ENCODE measurements at places on chromosomes 13 and 19.

DNA sequence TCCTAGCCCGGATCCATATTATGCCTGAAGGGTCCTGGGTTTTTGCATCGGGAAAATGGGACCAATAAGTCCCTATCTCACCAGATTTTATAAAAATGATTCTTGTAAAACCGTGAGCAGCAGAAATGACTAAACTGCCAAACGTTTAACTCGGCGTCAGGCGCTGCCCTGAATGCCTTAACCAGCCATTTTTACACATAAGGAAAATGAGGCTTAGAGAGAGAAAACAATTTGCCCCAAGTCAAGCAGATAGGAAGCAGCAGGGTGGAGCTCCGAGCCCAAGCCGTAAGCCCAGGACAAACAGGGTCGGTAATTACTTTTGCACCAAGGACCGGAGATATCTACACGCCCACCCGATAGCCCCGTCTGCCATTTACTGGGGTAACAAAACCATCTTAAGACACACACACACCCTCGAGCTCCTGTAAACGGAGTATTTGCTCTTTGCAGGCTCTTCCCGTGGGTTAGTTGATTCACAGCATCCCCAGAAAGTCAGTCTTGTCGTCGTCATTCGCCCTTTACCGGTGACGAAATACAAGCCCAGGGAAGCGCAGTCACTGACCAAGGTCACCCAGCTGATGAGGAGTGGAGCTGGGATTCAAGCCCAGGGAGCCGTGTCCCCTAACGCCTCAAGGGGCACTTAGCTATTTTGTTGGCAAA, 16.0 kb upstream of the MRI1 start:
- DNase-seq: no peak

GRCh38 chr13:98236197-98236596, 59.1 kb upstream of the RNF113B start:
- no peak for DNase-seq

- no peak for DNase-seq
Observed at GRCh38 chr13:20057963-20058362, 99.4 kb downstream of the ZMYM2 start.

DNA sequence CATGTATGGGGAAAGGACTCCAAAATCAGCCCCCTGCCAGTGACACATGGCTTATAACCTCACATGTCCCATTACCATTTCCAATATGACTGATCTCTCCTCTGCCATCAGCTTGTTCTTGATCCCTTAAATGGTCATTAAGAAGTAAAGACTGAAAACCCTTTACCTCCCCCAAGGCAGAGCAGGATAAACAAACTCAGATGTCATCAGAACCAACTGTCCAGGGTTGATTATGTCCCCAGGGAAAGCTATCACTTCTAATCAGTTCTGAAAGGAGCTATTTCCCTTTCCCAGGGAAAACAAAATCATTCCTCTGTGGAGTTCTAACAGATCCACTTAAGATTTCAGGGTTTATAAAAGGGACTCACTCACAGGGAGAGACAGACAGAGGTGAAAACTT, 350.9 kb downstream of the SUCLA2 start:
- DNase-seq: no peak

DNA sequence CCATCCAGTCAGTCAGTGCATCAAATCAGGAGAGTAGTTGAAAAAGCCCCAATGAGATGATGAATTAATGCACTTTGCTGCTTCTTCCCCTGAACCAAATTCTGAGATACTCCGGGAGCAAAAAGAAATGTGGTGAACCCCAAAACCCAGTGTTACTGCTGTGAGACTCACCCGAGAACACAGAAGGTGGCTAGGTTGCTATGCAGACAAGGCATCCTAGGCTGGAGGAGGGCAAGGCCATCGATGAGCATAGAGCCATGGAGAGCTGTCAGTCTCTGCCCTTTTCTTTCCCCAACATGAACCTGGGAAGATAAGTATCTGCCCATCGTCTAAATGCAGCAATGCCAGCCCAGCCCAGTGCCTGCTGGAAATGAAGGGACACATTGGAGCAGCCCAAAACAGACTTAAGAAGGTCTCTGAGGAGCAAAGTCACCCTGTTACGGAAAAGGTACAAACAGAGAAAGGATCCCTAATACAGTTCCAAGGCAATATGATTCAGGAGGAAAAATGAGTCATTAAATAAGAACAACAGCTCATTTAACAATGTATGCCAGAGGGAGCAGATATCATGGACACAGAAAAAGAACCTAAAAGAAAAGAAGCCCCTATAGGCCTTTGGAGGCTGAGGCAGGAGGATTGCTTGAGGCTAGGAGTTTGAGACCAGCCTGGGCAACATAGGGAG, 272.0 kb downstream of the FOXO1 start:
- DNase-seq: no peak

DNA sequence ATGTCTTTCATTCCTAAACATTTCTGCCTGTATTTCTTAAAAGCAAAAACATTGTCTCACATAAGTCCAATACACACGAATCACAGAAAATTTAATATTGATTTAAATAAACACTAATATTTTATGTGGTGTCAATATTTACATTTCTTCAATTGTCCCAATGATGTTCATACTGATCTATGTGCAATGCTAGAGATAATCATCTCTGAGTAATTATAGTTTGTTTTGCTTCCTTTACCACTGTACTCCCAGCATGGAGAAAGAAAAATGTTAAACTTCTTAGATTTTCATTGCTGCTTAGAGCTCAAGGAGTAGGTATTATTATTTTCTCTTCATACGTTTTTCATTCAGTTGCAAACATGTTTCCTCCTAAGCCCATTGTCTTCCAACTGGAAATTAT, 434.2 kb upstream of the PRR20A start:
- DNase-seq: no peak

- DNase-seq: no peak
Observed at GRCh38 chr19:49427855-49428546, 2.8 kb downstream of the GFY start.

DNA sequence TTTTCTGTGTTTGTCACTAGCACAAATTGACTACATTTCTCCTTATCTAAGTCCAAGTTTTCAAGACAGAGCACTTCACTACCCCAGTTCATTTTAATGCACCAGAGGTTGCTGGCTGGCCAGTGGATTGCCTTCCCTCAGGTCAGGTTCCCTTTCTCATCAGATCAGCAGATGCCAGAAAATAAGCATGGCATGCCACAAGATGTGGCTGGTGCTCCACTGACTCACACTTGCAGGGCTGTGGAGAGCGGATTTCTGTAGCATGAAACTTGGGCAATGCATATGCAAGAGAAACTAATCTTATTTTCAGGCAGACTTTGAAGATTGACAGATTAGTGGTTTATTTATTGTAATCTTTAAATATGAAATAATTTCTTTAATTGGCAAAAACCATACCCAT, 79.5 kb downstream of the RUBCNL start:
- no peak for DNase-seq

- no peak for DNase-seq
Observed at GRCh38 chr13:98144801-98145350, 2.0 kb downstream of the FARP1 start.

DNA sequence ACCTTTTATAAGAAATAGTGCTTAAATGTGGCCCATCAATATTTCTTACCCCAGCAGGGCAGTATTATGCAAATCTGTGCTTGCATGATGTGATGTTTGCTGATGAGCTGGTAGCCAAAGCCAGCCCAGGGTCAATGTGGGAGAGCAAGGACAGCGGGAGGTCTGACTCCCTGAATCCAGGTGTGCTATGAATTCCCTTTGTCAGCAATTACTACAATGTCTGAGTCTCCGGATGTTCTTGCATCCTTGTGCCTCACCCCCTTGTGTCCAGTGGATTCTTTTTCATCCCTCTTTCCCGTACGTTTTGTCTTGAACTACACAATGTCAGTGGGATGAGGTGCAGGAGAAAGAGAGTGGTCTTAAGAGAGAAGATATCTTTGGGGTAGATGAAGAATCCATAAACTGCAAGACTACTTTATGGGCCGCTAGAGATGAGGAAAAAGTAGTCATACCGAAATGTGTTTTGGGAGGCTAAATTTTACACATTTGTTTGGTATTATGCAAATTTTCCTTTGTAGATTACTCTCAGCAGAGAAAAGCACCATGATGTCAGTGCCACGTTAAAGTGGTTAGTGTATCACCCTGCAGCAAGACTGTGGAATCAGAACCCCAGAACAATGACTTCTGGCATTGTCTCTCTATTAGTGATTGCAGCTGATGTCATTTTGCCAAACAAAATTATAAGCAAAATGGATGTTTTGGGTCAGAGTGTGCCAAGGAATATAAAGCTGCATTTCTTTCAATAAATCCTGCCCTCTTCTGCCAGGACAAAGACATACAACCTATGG, 53.5 kb upstream of the TSHZ3 start:
- DNase-seq: no peak

DNA sequence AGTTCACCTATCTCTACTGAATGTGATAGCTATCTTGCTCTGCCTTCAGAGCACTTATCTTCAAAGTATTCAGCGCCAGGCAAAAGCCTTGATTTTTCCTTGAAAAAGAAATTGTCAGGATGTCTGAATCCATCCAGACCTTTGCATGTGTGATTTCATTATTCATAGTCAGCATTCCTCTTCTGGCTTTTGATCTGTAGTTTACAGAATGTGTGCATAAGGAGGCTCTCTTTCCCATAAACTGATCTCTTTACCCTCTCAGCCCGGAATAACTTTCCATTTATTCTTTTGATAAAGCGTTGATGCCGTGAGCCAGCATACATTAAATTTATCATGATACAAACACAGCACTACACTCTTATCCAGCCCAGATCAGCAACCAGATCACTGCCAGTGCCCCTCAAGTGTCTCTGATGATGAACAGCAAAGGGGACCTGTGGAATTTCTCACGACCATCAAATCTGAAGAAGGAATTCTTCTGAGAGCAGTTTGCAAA, 130.8 kb downstream of the DNAJC15 start:
- no peak for DNase-seq

DNA sequence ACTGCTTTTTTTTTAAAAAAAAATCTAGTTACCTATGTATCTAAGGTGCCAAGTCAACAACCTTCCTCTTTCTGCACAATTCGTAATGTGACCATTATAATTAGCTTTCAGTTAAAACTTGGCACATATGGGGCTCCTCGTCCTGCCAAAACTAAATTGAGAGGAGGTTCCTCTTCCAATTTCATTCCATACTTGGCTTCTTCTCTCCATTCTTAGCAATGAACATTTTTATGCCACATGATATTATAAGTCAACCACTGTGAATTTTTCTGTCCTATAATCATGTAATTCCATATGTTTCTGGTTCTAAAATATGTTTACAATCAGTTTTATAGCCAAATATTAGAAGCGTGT, 177.0 kb downstream of the DCLK1 start:
- DNase-seq: no peak

DNA sequence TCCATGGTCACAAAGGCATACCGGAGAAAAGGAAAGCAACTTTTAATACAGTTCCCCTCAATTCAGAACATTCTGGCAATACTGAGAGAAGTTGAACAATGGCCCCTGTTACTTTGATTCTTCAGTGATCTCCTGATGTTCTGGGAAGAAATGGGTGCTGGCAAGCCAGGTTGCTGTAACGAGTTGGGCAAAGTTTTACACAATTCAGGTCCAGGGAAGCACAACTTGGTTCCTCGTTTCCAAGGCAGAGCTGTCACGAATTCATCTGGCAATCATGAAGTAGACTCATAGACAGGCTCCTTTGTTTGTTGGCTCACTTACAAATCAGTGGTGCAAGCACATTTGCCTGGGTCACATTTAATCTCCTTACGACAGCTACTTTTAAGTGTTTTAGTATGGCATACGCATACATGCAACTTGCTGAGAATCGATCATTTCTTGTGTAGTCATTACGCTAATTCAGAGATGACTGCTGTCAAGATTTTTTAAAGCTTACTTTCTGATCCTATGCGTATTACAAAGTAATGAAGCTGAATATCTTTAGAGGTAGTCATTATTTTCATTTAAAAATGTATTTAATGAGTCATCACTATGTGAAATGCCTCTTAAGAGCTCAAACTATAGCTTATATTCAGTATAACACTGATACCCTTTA, 174.7 kb downstream of the GPC5 start:
- DNase-seq: no peak

- DNase-seq: no peak
Observed at GRCh38 chr19:48446579-48446978, 796 bp downstream of the GRWD1 start.

GRCh38 chr19:6498294-6499036, 3.6 kb downstream of the TUBB4A start:
- DNase-seq: no peak

GRCh38 chr19:55382013-55382412, 2.1 kb downstream of the TMEM238 start:
- no peak for DNase-seq

DNA sequence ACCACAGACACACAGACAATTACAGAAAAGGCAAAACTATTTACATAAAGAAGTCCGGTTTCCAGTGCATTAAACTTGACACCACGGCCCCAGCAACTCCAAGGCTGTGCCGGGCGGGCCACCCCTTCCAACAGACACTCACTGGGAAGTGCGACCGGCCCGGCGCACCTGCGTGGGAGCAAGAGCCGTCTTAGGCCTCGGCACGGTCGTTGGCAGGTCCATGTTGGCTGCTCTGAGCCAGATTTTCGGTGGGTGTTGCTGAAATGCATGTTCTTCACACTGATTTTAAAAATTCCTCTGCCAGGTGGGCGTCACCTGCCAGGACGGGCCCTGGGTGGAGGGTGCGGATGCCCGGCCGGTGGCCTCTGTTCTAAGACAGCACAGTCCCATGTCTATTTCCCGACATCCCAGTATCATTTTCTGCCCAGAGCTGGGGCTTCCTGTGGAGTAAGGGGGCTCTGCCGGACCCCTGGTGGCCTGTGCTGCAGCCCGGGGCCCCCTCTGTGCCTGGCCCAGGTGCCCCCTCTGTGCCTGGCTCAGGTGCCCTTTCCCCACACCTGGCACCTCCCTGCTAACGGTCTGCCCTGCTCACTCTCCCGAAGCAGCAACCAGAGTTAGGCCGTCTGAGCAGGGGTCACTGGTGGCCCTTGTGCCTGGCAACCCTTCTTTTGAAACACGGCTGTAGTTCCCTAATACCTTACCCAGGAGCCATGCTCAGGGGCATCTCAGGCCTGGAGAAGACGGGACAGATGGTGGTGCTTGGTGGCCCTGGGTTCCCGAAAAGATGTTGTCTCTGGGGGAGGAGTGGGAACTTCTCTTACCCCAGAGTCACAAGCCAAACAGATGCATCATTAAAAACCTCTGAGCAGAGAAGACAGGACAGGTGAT, 9.2 kb downstream of the TMEM255B start:
- DNase-seq: no peak

GRCh38 chr13:36082396-36082795, 48.8 kb downstream of the DCLK1 start:
- no peak for DNase-seq

DNA sequence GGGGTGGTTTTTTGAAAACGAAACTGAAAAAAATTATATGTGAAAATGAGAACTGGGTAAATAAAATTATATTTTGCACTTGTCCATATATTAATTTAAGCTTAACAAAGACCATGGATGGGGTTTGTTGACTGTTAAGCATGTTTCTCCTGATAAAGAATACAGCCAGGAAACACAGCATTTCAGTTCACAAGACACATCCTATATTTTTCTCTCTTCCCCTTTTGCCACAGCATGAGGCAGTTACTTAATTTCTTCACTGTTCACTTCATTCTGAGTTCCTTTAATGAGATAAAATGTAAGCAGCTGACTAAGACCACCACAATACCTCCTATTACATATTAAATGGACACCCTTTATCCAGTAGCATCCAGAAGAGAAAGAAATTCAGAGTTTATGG, 64.0 kb downstream of the RXFP2 start:
- DNase-seq: no peak

GRCh38 chr13:64855506-64855905, 2374.6 kb downstream of the PCDH9 start:
- DNase-seq: no peak

All from head of caudate nucleus (tissue), 42 donors.